ENCODE measurements at places on chromosomes 4 and X.

DNA sequence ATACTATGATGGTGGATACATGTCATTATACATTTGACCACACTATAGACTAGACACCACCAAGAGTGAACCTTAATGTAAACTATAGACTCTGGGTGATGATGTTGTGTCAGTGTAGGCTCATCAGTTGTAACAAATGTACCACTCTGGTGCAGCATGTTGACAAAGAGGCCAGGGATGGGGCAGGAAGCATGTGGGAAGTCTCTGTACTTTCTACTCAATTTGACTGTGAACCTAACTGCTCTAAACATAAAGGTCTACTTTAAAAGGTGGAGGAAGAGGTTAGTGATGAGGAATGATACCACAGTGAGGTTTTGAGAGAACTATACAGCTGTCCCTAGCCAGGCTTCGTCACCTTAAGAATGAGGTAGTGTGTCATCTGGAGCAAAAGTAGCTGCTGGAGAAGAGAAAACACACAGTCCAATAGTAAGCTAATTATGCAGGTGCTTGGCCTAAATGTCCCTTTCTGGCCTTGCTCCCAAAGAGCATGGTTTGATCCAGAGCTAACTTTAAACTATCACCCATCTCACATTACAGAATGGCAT is 38.4 kb downstream of the GRSF1 start:
- no peak for DNase-seq
- H3K27me3 ChIP-seq: no peaks in the 10 kb centered on the region
- no peak overlapping the region for H3K4me3 ChIP-seq
- H3K27ac ChIP-seq: no peak overlapping the region
- H3K36me3 ChIP-seq: peaks cover 4% of the 10 kb centered on the region

DNA sequence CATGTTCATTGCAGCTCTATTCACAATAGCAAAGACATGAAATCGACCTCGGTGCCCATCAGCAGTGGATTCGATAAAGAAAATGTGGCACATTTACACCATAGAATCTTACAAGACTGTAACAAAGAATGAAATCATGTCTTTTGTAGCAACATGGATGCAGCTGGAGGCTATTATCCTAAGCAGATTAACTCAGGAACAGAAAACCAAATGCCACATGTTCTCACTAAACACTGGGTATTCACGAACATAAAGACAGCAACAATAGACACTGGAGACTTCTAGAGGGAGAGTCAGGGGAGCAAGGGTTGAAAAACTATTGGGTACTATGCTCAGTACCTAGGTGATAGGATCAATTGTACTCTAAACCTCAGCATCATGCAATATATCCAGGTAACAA is 180.5 kb downstream of the PPP1R2C start:
- no peaks in the 10 kb centered on the region for H3K36me3 ChIP-seq
- H3K4me3 ChIP-seq: no peak overlapping the region
- no peaks in the 10 kb centered on the region for H3K4me1 ChIP-seq
- DNase-seq: no peak
- no peak overlapping the region for H3K27ac ChIP-seq
- H3K27me3 ChIP-seq: no peaks in the 10 kb centered on the region

- H3K4me1 ChIP-seq: peaks cover 4% of the 10 kb centered on the region
- DNase-seq: no peak
- H3K27ac ChIP-seq: no peak overlapping the region
- H3K27me3 ChIP-seq: no peaks in the 10 kb centered on the region
These were observed 47.8 kb downstream of the ZCCHC13 start for GRCh38 chrX:74351760-74352159.

- DNase-seq: no peak
- H3K27ac ChIP-seq: no peak overlapping the region
- H3K27me3 ChIP-seq: no peaks in the 10 kb centered on the region
- no peak overlapping the region for H3K4me3 ChIP-seq
These were observed 77.9 kb downstream of the JAKMIP1 start for GRCh38 chr4:6122496-6122895.

DNA sequence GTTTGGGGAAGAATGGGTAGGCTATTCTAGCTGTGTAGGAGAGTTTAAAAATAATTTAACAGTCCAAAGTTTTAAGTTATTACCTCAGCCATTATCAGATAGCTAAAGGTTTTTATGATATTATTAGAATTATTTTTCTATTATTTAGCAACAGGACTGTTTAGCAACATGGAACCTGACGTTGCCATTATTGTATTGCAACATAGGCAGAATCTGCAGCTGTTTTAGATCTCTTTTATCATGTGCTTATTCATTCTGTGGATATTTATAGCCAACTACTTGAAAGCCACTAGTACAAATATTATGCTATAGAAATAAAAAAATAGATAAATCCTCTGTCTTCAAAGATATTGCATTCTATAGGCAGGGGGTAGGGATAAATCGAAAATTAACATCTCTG is 382.0 kb upstream of the TRAM1L1 start:
- no peaks in the 10 kb centered on the region for H3K36me3 ChIP-seq
- no peak for DNase-seq
- H3K27ac ChIP-seq: no peak overlapping the region
- no peaks in the 10 kb centered on the region for H3K27me3 ChIP-seq
- no peaks in the 10 kb centered on the region for H3K4me1 ChIP-seq
- H3K4me3 ChIP-seq: no peak overlapping the region

Data from effector memory CD8-positive, alpha-beta T cell (primary cell).